Mesothelial cell of epicardium (in vitro differentiated cells): ENCODE measurements at places on chromosomes 1 and 21.

- DNase-seq = no peak
Measured at GRCh38 chr1:4033713-4034112, 133.6 kb upstream of the C1orf174 start.

DNA sequence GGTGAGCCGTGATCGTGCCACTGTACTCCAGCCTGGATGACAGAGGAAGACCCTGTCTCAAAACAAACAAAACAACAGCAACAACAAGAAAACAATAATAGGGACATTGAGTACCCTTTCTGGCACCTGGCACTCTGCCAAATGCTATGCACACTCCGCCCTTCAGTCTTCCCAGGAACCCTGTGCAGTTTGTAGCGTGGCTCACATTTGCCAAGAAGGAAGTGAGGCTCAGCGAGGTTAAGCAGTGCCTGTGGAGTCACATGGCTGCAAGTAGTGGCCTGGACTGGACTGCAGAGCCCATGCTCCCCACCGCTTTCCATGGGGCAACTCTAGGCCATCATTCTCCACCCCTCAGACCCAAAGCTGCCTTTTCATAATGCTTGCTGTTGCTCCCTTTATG is 5.3 kb upstream of the EVA1B start:
- no peak for DNase-seq

DNA sequence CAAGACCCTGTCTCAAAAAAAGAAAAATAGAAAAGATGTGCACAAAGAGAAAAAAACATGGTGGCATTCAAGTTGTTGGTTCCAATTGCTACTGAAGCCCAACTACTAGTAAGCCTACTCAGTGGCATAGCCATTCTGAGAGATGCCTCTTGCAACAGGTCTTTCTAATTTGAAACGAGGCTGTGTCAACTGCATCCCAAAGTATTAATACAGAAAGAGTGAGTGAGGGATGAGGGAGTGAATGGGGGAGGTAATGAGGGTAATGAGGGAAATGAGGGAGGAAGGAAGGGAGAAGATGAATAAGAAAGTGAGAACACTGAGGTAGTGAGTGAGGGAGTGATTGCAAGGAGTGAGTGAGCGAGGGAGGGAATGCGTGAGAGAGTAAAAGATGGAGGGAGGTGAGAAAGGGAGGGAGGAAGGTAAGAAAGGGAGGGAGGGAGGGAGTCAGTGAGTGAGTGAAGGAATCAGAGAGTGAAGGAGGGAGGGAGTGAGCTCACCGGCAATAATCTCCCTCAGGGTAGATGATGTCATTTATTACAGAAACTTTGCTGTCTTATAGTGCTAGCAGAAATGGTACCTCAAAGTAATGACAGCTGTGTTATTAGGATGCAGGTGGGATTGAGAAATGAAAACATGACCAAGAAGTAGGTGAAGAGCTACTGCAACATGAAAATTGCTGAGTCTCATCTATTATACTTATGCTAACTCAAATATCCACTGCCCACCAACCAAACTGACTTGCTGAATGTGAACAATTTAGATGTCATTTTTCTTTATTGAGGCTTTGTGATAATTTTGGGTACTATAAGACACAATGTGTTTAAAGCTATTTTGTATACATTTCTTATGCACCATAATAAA is 75.6 kb upstream of the ADAM30 start:
- DNase-seq = no peak

DNA sequence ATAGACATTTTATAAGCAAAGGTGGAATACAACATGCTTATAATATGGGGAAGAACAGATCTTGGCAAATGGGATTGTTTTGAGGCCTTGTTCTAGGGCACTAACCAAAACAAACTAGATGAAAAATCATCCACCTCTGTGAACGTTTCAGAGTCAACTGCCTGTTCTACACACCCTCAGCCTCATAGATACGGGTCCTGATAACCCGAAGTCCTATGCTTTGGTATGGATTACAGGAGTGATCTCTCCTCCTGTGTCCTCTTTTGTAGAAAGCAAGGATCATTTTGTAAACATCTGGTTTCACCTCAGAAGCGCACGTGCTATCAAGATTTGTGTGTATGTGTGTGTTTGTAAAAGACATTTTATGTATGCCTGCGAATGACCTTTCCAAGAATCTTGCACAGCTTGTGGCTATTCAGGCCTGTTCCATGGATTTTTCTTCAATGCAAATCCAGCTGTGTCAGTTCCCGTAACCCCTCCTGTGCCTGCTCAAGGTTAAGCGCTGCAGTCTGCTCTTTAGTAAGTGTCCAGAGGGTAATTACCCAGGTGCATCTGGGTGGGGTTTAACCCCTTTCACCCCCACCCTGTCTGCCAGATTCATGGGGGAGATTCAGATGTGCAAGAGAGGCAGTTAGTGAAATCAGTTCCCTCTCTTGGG is 132.4 kb downstream of the ROR1 start:
- no peak for DNase-seq

DNA sequence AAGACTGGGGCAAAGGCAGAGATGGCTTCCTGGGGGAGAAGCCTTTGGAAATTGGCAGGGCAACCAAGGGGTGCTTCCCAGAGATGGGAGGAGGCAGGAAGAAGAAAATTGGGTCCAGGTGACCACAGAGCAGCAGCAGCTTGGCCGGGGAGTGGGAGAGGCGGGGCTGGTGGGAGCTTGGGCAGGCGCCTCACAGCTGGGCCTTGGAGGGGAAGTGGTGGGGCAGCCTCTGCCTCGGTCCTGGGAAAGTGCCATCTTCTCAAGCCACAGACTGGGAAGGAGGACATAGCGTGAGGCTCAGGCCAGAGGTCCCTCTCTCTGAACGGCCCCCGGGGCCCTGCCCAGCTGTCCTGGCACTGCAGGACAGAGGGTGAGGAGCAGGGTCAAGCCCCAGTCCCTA is 24.0 kb upstream of the WASF2 start:
- DNase-seq = no peak

DNA sequence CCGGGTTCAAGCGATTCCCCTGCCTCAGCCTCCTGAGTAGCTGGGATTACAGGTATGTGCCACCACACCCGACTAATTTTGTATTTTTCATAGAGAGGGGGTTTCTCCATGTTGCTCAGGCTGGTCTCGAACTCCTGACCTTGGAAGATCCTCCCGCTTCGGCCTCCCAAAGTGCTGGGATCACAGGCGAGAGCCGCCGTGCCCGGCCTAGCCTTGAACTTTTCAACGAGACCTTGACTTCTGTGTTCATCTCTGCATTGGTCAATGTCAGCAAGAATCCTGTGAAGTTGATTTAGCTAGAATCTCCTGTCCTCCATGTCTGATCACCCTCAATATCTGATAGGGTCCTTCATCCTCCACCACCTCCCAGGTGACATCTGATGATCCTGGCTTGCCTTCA is 11.4 kb upstream of the CNR2 start:
- DNase-seq = no peak

GRCh38 chr1:237199026-237199425 is 157.0 kb downstream of the RYR2 start:
- DNase-seq = no peak

- no peak for DNase-seq
Measured at GRCh38 chr1:200153277-200154055, 126.0 kb downstream of the NR5A2 start.

DNA sequence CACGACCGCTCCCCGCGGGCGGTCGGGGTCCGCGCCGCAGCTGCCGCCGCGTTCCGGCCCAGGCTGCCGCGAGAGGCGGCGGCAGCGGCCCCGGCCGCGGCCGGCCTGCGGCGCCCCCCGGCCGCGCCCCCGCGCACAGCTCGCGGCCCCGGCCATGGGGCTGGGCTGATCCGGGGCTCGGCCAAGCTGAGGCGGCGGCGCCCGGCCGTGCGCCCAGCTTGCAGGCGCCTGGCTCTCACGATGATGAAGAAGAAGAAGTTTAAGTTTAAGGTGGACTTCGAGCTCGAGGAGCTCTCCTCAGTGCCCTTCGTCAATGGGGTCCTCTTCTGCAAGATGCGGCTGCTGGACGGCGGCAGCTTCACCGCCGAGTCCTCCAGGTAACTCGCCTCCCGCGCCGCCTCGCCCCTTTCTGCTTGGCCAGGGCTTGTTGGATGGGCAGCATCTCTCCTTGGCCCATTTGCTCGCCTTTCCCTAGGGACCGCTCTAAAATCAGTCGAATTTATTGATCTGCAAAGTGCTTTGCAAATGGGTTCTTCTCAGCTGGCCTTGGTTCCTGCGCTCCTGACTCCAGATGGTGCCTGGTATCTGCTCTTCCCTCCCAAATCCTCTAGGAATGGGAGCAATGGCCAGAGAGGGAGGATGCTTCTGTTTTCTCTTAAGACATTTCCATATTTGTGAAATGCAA is 431 bp downstream of the EEIG2 start:
- DNase-seq = no peak

- no peak for DNase-seq
Measured at GRCh38 chr1:212852105-212852688, 4.7 kb upstream of the SPATA45 start.

DNA sequence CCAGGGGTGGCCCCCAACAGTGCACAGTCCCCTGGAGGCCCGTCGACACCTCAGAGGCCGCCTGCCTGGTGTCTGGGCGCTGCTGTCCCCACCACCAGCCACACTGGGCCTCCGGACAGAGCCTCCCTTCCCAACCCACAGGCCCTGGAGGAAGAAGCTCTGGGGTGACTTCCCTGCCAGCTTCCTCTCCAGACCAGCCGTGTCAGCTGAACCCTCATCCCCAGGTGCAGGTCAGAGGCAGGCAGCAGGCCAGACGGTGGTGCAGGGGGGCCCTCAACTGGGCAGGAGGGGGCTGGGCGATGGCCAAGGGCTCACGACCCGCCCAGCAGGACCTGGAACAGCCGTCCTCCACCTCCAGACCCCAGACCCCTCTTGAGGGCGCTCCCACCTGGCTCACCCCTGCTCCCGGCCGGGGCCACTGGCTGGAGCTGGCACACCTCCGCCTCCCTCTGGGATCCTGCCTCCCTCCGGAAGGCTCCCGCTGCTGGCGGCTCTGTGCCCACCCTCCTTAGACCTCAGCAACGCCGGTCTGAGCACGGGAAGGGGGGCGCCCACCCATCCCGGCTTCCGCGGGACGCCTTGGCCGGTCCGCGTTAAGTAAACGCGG is 520 bp downstream of the TNFRSF18 start:
- no peak for DNase-seq

- DNase-seq = no peak
Measured at GRCh38 chr1:234720709-234721441, 110.9 kb upstream of the IRF2BP2 start.

DNA sequence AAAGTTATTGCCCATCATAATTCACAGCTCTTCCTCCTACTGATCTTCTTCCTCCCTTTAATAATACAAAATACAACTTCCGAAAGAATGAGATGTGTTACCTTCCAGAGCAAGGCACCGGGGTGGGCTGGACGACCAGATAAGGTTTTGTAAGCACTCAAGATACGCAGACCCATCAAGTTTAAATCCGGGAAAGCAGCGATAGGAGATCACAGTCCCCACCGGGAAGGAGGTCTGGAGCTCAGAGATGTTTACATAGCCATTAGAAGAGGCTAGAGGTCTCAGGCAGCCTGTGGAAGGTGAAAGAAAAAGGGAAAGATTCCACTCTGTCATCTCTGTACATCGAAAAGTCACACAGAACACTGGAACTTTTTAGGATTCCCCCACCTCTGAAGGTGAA is 99.4 kb downstream of the SUSD4 start:
- DNase-seq = no peak

DNA sequence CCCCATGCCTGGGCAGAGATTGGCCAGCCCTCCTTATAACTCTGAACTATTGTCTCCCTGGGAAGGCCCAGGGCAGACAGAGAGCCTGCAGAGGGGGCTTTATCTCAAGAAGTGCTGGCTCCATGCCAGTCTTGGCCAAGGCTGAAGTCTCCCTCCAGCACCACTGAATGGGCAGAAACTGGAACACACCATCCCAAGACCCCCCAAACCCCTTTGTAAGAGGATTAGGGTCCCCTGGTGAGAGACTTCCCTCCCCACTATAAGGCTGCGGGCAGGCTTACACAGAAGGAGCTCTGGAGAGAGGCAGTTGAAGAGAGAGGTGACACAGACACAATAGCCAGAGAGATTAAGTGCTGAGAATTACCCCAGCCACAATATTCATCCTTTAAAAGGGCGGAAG is 97.2 kb downstream of the NAV1 start:
- no peak for DNase-seq

GRCh38 chr1:232707142-232707541 is 77.2 kb upstream of the SIPA1L2 start:
- DNase-seq = no peak

- DNase-seq = no peak
Measured at GRCh38 chr1:98674075-98674781, 12.7 kb downstream of the SNX7 start.

DNA sequence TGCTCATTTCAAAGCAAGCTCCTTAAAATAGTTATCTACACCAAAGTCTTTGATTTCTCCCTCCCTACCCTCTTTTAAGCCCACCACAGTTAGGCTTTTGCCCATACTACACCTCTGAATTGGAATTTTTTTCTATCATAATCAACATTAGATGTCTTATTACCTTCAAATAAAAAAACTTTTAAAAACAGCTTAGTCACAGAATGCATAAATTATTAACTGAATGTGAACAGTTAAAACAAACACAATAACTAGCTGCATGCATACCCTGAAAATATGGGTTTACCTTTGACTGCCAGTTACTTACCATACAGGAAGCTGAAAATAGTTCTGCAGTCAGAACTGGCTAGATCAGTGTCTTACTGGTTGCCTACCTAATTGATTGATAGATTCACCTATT is 210.9 kb downstream of the TGFB2 start:
- no peak for DNase-seq

DNA sequence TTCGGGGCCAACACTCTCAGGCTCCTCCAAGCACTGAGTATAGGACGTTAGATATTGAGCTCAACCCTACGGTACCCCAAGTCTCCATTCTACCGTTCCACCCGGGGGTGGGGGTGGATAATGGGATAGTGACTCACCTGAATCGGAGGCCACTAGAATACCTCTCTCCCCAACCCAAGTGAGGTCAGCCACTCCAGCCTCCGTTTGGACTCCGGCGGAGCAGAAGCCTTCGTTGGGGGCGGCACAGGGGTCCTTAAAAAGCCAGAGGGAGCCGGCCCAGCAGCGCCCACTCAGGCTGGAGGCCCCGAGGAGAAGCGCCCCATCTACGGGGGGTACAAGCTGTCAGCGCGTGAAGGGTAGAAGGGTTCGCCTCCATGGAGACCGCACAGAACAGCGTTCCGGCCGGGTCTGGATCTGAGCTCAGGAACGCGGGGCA is 556 bp downstream of the WDR77 start:
- DNase-seq = no peak

DNA sequence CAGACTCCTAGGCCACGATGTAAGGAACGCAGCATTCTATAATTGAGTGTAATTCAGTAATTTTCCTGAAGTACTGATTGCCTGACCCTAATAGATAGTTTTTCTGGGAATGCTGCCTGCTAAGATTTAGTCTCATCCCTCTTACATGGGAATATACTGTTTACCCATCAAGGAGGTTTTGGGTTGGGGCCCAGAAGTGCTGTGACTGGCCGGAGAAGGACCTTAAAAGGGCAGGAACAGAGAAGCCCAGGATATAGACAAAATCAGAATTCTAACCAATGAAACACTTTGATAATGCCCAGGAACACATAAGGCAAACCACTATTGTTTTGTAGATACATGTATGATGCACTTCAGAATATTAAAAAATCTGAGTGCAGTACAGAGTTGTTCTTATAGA is 111.6 kb downstream of the RGS2 start:
- DNase-seq = no peak

GRCh38 chr1:160745551-160745950 is 6.5 kb downstream of the SLAMF7 start:
- no peak for DNase-seq

GRCh38 chr1:104765085-104765484 is 1015.4 kb downstream of the AMY1C start:
- DNase-seq = no peak

GRCh38 chr1:52098139-52098871 is 42.2 kb downstream of the BTF3L4 start:
- DNase-seq = no peak
